AG10803 (cell line): ENCODE measurements at places on chromosomes 1 and 21.

GRCh38 chr1:235060607-235061470 lies 67.8 kb downstream of the TOMM20 start:
- peak; percentile 58 for DNase-seq

- DNase-seq, result no peak
Observed at GRCh38 chr1:185314411-185314810, 2.6 kb downstream of the IVNS1ABP start.

- peak; percentile 29 for DNase-seq
Observed at GRCh38 chr1:19169642-19170041, 40.4 kb downstream of the UBR4 start.

- DNase-seq, result no peak
Observed at GRCh38 chr1:55932402-55932801, 647.0 kb downstream of the PLPP3 start.

GRCh38 chr1:245370905-245371581 lies 216.3 kb downstream of the KIF26B start:
- no peak for DNase-seq

GRCh38 chr1:3604468-3604974 lies 6.8 kb downstream of the MEGF6 start:
- DNase-seq, result no peak

GRCh38 chr1:43750083-43750482 lies 42.7 kb downstream of the ST3GAL3 start:
- no peak for DNase-seq

- DNase-seq, result no peak
Observed at GRCh38 chr1:22790232-22791008, 79.8 kb downstream of the EPHB2 start.

GRCh38 chr1:210417881-210418280 lies 89.2 kb downstream of the HHAT start:
- no peak for DNase-seq

DNA sequence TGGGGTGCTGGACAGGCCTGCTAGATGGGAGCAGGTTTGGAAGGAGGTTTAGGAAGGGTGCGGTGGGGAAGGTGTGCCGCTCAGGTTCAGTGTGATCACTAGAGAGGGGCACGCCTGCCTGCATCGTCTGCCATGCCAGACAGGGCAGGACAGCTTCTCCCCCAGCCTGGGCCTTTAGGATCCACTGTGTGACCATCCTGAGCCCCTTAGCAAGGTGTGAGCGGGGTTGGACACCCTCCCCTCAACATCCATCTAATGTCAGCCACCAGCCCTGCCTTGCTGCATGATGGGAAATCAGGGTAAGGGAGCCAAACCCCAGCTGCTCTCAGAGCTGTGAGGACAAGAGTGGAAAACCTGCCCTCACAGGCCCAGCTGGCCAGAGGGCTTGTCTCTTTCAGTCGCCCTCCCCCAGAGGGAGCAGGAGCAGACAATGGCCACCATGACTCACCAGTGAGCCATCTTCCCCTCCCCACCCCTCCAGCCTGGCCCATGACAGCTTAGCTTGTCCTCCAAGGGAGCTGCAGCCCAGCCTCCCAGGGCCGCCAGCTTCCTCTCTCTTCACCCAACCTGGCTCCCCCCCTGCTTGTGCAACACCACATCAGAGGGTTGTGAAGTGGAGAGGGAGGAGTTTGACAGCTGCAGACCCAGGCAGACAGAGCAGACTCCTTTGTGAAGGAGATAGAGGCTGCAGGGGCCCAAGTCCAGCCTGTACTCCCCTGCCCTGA lies 37.0 kb downstream of the NUAK2 start:
- peak; percentile 99 for DNase-seq

GRCh38 chr1:101030881-101031280 lies 5.3 kb upstream of the DPH5 start:
- no peak for DNase-seq

DNA sequence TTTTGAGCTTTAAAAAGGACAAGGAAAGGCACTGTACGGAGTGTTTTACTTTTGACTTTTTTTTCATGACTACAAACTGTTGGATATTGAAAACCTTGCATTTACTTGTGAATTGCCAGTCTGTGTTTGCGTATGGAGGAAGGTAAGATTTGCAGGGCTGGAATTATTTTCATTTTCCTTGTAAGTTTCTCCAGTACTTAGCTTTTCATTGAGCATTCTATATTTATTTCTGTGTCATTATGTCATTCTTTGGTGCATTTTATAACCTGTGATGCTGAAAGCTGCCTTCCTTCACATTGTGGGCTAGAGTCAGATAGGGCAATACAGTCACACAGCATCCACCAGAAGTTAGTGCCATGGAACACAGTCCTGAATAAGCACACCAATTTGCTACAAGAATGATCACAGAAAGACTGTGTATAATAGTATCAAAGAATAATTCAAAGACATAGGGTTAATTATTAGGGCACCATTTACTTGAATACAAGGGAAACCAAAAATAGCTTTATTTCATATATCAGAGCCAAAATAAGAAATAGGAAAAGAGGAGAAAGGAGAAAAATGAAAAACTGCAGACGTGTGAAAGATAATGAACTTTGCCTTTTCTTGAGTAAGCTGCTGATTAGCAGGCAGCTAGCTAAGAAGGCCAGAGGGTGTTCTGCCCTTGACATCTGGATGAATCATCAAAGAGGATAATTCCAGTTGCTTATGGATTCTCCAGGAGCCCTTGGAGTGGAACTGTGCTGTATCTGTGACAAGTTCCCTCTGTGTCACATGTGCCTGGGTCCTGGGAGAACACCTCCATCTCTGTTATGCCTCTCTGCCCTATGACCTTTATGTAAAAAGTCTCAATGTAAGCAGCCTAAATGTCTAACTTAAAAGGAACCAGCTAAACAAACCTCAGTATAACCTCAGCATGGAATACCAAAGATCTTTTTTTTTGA lies 8.0 kb upstream of the FAM20B start:
- peak; percentile 31 for DNase-seq

GRCh38 chr1:99748419-99748818 lies 18.0 kb downstream of the FRRS1 start:
- DNase-seq, result no peak

- DNase-seq, result peak; percentile 93
Observed at GRCh38 chr21:42002421-42002958, 7.7 kb downstream of the ZBTB21 start.

GRCh38 chr1:238592621-238593020 lies 701.9 kb upstream of the ZP4 start:
- DNase-seq, result no peak

GRCh38 chr1:48851638-48852037 lies 74.9 kb upstream of the BEND5 start:
- peak; percentile 82 for DNase-seq

DNA sequence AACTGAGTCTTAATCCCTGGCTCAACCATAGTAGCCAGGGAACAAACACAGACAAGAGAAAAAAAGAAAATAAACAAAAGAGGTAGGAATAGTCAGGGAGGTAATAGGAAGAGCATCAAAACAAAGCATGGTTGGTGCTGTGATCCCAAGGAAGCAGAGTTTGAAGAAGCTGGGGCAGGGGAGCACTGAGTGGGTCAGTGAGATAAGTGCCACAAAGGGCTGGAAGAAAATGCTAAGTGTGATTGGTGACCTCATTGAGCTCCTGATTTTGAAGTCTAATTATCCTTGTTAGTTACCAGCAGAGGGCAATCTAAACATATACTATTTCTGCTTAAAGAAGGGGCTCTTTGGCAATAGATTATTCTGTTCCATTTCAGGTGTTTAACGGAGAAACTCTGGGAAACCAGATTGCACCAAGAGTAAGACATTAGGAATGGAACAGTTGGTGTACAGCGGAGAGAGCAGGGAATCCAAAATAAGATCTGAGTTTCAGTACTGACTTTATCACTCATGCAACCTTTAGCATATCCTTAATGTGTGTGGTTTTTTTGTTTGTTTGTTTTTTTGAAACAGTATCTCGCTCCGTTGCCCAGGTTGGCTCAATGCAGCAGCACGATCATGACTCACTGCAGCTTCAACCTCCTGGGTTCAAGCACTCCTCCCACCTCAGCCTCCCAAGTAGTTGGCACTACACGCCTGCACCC lies 30.7 kb upstream of the KIAA1614 start:
- DNase-seq, result peak; percentile 63

- no peak for DNase-seq
Observed at GRCh38 chr1:41542196-41542930, 57.9 kb upstream of the EDN2 start.

DNA sequence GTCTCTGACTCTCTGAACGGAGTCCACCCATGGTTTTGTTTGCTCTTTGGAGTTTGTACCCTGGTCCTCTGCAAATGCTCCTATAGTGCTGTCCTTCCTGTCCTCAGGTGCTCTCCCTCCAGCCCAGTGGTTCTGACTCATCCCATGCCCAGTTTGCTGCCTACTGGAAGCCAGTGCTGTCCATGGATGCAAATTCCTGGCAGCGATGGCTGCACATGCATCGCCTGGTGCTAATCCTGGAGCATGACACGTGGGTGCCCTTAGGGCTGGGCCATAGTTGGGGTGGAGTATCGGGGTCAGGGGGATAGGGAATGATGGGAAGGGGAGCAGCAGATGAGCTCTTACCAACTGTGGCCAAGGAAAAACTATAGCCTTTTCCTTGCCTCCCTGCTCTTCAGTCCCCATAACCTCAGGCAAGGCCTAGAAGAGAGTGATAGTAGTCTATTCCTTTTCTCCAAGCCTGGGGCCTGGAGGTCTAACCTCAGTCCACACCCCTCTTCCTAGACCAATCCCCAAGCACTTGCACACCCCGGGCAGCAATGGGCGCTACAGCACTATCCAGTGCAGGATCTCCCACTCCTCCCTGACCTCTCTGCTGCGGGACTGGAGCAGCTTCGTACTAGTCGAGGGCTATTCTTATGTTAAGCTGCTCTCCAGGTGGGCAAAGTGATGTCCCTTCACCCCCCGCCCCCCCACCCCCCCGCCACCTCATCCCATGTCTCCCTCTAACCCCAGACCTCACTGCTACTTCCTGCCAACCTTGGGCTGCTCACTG lies 31.6 kb downstream of the HYI start:
- DNase-seq, result no peak

GRCh38 chr1:83897516-83897915 lies 101.4 kb downstream of the TTLL7 start:
- DNase-seq, result no peak

DNA sequence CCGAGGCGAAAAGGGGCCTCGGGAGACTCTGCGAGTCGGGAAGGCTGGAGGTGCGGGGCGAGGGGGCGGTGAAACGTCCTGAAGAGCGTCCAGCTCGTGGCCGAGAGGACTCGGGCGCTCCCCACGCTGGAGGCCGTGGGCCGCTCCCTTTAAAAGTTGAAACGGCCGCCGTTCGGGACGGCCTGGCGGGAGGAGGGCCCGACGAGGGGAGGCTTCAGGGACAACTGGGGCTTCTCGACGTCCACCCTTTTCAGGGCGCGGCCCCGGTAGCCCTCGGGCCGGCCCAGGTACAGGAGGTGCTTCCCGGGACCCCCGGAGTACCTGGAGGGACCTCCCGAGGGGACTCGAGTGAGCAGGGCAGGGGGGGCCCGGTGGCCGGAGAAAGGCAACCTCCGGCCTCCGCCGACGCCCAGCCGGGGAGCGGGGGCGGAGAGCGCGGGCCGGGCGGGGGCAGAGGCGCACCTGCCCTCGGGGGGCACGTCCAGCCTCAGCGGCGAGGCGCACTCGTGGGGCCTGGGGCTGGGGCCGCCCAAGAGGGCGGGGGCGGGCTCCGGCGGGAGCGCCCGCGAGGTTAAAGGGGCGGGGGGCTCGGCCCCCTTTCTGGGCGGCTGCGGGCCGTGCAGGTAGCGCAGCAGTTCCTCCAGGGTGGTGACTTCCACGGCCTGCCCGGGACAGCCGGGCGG lies 14.0 kb downstream of the SEMA6C start:
- no peak for DNase-seq

- no peak for DNase-seq
Observed at GRCh38 chr21:45112371-45112770, 38.0 kb downstream of the ADARB1 start.

DNA sequence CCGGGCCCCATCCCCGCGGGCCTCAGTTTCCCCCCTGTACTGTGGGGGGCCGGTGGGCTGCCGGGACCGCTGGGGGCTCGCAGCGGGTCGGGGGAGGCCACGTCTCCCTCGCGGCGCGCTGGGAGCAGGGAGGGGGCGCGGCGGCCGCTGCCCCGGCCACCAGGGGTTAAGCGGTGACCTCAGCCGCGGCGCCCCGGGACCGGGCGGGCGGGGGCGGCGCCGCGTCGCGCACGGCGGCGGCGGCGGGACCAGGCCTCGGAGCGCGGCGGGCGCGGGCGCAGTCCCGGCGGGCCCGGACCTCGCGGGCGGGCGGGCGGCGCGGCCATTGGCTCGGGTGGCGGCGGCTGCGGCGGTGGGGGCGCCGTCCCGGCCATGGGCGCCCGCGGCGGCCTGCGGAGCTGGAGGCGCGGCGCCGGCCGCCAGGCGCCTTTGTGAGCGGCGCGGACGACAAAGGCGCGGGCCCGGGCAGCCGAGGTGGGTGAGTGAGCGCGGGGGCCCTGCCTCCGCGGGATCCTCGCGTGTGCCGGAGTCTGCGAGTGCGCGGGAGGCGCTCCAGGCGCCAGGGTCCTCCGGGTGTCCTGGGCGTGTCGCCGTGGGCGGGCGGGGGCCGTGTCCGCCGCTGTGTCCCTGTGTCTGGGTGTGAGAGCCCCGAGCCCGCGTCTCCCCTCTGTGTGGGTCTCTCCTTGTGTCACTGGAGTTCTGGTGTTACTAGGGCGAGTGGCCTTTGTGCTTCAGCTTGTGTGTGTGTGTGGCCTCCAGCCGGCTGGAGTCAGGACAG lies at the start of gene ARHGEF10L:
Gene ARHGEF10L, plus strand, starts transcription at position 222 of the 778 bp plus-strand sequence. CDS start 40,898 bp downstream, outside the sequence.
- peak; percentile 25 for DNase-seq

- no peak for DNase-seq
Observed at GRCh38 chr1:6507461-6507911, 16.0 kb upstream of the PLEKHG5 start.

DNA sequence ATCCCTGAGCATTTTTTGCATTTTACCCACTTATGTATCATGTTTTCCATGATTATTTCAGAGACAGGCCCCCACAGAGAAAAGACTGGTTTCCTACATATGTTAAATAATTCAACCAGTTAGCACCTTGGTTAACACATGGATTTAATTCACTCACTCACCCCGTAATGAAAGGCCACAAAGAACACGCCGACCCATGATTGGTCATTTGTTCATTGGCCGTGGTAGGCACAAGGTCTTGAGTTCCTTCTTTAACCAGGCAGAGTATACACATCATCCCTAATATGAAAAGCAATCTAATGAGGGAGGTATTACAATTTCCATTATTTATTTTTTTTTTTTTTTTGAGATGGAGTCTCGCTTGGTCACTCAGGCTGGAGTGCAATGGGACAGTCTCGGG lies 50.6 kb downstream of the RPS6KA1 start:
- no peak for DNase-seq

DNA sequence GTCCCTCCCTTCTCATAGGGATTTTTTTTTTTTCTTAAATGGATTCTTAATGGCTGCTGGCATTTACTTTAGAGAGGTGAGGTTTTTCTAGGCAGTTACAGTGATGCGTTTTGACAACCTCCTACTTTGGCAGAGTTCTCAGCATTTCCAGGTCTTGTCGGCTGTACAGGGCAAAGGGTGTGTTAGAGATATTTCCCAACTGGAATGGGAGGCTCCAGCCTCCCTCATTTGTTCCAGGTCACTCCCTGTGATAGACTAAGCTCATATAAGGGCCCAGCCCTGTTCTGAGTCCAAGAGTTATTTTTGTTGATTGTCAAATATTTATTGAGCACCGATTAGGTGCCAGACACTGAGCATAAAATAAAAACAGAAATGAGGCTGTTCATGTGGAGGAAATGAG lies 7.6 kb upstream of the XKR8 start:
- no peak for DNase-seq

GRCh38 chr1:89762386-89762778 lies 58.5 kb upstream of the LRRC8D start:
- DNase-seq, result no peak

GRCh38 chr1:107875689-107876088 lies 89.3 kb downstream of the VAV3 start:
- no peak for DNase-seq
